ENCODE measurements at places on chromosomes 11 and 22.

DNA sequence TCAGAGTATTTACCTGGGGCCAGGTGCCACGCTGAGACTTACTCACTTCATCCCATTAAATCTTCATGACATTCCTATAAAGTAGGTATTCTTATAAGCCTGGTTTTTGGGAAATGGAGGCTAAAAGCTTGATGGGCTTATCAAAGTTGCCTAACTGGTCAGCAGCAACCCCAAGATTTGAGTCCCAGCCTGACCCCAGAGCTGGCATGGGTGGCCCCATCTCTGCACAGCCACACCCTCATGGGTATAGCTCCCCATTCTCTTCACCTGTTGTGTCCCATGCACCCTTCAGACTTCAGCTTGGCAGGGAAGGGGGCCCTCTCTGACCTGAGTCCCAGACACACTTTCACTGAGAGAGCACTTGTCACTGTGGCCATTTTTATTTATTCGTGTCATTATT lies 37.4 kb upstream of the TP53I11 start:
- DNase-seq: no peak

- peak; percentile 30 for DNase-seq
Observed at GRCh38 chr11:16512899-16513241, 156.5 kb upstream of the SOX6 start.

GRCh38 chr11:6307876-6308275 lies 12.4 kb downstream of the CAVIN3 start:
- DNase-seq: no peak

GRCh38 chr11:17413414-17414316 lies 25.2 kb upstream of the KCNJ11 start:
- no peak for DNase-seq

DNA sequence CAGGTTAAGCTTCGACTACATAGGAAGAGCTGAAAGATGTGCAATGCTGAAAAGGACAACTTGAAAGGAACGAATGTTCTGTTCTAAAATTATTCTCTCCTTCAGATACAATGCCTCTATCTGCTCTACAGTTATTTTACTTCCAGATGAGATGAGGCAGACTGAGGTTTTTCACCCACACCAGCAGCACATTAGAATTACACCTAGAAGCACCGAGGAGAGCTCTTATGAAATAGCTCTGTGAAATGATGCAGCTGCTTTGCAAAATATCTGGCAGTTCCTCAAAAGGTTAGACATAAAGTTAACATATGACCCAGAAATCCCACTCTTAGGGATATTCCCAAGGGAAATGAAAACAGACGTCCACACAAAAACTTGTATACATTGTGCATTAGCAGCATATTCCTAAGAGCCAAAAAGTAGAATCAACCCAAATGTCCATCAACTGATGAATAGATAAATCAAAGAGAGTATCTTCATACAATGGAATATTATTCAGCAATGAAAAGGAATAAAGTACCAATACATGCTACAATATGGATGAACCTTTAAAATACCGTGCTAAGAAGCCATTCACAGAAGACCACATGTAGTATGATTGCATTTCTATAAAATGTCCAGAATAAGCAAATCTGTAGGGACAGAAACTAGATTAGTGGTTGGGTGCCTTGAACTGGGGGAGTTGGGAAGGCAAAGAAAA lies 34.5 kb downstream of the WT1 start:
- no peak for DNase-seq

GRCh38 chr11:116738975-116739374 lies 33.8 kb downstream of the BUD13 start:
- DNase-seq: no peak

GRCh38 chr22:48250937-48251530 lies 1488.6 kb downstream of the TBC1D22A start:
- no peak for DNase-seq

GRCh38 chr11:134158023-134158422 lies 65.7 kb downstream of the NCAPD3 start:
- DNase-seq: no peak

DNA sequence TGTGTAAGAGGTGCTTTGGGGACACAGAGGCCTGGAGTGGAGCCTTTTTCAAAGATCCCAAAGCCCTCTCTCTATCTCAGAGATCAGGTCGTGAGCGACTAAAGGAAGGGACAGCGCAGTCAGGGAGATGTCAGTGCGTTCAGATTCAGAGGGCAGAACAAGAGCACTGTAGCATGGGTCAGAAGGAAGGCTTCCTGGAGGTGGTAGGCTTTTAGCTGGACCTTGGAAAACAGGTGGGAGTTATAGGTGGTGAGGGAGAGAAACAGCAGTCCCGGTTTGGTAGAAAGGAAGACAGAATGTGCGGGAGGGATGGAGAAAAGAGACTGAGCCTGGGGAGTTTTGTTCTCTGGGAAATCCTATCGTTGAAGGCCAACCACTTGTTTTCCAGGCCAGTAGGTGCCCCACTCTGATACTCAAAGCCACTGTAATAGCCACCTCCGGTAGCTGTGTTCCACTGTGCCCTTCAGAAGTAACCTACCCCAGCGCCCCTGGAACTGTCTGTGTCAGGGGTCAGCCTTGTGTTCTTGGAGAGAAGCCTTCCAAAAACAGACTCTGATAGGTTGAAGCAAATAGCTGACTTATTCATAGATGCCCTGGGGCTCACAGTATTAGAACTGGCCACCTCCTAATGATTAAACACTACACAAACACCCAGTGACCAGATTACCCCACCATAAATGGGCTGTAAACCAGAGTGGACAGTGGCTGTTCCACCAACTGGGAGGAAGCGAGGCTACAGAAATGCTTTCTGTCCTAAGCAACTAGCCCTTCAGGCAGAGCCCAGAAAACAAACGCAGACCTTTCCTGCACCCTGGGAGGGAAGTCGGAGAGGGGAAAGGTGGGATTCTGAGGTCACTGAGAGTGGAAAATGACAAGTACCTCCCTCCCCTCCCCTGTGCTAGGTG lies 157.7 kb downstream of the DBX1 start:
- DNase-seq: no peak

DNA sequence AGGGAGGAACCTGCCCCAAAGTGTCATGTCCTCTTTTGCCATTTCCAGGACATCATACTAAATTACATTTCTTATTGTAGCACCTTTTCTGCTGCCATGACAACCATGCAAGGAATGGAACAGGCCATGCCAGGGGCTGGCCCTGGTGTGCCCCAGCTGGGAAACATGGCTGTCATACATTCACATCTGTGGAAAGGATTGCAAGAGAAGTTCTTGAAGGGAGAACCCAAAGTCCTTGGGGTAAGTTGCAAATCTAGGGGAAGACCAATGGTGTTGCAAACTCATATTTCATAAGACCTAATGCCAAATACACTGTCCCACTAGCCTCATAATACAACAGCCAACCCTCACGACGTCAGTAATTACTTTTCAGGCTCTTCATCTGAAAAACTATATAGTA lies 11.7 kb downstream of the MS4A4A start:
- DNase-seq: no peak

DNA sequence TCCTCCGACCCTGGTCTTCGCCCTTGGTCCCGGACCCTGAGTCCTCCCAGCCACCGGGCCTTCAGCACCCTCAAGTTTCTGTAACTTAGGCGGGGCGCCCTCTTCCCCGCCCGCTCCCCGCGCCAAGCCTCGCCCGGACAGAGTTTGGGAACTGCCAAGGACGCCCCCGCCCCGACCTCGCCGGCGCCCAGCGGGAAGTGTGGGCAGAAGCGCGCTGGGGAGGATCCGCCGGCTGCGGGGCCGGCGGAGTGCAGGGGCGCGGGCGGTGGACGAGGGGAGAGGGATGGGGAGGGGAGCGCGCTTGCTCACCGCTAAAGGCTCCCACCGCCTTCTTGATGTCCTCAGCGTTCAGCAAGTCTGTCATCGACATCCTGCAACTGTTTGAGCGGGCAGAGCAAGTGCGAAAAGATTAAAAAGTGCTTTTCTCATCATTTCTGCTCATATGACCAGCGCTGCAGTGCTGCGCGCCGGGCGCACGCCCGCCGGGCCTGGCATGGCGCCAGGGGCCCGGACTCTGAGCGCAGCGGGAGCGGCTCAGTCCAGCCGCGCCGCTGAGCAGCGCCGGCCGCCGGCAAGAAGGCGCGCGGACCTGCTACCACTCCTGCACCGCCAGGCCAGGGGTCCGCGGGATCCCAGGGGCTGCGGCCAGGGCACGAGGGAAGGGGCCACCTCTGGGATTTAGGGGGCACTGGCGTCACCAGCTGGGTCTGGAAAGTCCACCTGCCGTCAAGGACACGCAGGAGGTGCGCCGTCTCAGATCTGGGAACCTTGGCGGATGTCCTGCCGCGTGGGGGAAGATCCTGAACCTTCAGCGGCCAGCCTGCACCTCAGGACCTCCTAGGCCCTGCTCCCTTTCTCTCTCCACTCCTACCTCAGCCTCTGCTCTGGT lies at the start of gene PVALB:
PVALB (minus strand) TSS at position 400 of the 889 bp plus-strand sequence; CDS start at position 370, 30 bp downstream.
- peak; percentile 2 for DNase-seq

- DNase-seq: peak; percentile 90
Observed at GRCh38 chr22:46674367-46674781, 54.2 kb downstream of the GRAMD4 start.

DNA sequence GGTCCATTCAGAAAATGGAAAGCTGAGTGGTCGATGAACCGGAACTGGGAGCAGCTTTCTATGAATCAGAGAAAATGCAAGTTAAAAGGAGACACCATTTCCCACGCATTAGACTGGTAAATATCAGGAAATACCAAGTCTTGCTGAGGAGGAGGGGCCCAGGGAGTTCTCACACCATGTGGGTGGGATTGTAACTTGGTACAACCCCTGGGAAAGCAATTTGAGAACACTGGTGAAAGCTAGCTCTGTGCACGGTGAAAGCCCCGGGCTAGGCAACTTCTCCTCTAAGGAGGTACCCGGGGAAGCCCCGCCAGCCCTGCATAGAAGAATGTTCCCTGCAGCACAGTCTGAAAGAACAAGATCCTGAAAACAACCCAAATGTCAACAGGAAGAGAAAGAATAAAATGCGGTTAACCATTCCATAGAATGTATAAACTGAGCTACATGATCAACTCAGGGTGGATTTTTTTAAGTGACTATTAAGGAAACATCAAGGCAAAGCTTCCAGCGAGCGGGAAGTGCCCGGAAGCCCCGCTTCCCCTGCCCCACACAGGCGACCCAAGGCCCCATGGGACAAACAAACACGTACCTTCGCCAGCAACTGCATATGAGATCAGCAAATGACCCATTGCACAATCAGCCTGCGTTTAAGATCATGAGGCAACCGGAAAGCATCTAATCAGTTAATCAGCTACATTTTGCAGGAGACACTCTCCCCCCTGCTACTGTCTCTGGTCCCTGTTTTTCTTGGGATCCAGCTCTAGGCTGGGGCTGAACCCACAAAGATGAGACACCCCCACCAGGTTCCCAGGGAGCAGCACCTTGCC lies 11.3 kb downstream of the SHANK2 start:
- DNase-seq: no peak

GRCh38 chr11:47545298-47545697 lies 7.6 kb downstream of the CELF1 start:
- DNase-seq: no peak

DNA sequence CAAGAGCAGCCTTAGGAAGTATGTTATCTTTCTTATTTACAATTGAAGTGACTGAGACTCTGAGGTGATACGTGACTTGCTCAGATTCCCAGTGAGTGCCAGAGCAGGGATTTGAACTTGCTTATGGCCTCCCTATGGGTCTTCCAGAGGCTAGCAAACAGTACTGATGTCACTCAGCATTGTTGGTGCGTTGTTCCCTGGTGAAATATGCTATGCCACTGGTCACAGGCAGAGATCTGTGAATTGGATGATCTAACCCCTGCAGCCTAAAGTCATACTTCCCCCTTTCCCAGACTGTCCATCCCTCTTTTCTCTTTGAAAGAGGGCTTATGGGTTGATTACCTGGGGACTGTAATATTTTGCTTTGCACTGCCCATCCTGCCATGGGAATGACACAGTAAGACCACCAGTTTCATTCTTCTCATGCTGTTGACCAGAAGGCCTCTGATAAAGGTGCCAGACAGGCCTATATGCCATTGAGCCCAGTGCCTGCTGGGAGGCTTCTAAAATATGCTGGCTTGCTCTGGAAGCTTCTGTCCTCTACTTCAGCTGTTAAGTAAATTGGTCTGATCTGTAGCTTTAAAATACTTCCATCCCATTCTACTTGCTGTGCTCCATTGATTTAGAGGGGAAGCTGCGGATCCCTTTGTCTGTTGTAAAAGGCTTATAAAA lies 152.2 kb upstream of the E2F8 start:
- DNase-seq: no peak

DNA sequence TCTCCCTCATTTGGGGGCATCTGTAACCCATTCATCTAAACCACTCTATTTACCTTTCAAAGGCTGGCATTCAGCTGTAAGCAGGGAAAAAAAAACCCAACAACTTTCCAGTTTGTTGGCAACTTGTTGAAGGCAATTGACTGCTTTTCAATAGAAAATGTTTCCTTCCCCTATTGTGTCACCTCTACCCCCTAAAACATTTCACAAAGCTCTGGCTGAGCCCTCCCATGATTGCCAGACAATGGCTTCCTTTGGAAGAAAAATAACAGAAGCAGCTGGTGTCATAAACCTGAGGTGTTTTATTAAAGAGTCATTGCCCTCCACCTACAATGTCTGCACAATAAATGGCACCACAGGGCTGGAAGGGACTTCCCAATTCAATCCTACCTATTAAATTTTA lies 22.1 kb upstream of the PSMA1 start:
- no peak for DNase-seq

GRCh38 chr11:110971140-110971539 lies 258.9 kb upstream of the ARHGAP20 start:
- no peak for DNase-seq

- DNase-seq: no peak
Observed at GRCh38 chr11:120386774-120387371, 50.7 kb downstream of the ARHGEF12 start.

GRCh38 chr22:21857481-21857914 lies 9.9 kb downstream of the MAPK1 start:
- DNase-seq: no peak

DNA sequence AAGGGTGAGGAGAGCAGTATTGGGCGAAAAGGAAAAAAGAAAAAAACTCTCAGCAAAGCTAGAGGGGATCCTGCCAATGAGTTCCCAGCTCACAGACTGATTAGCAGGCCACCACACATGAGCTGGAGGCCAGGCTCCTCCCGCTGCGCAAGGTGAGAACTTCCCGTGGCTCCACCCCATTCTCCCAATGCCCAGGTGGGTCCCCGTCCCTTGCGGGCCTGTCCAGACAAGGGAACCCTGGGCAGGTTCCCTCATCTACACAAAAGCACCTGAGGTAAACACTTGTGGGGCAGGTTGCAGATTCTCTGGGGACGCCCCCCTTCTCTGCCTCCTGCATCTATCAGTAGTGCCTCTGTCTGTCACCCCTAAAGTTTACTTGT lies 46.5 kb downstream of the CDPF1 start:
- no peak for DNase-seq

DNA sequence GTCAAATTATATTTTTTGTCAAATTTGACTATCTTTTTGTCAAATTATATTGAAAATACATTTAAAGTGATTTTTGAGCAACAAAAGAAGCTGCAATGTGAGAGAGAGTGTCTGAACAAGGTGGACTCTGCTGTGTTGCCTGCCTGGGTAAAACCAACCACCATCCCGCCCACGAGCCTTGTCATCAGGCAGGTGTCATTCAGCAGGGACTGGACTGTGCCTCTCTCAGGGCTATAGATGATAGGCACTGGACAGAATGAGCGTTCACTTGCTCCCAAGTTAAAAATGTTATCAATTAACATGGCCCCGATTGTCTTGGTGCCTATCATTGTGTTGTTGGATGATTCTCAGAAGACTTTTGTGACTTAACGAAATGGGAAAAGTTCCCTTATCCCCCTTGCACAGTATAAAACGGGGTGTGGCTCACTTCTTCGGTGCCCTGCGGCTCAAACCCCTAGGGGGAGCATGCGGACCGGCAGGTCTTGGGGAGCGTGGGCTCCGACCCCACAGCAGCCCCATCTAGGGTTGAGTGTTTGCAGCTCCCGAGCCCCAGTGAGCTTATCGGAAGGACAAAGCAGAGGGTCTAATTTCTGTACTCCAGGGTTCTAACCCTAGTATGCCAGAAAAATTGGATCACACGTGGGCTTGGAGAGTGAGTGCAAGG lies 1.7 kb downstream of the APOL5 start:
- DNase-seq: no peak
